Activated T-cell treated with anti-CD3 and anti-CD28 coated beads for 24 hours (primary cell): ENCODE measurements at places on chromosomes 16 and 17.
A peak's percentile ranks its signal among the peaks of the same experiment; 100 is the strongest.

- no peak for DNase-seq
Measured at GRCh38 chr16:16032271-16032979, 83.0 kb downstream of the ABCC1 start.

- no peak for DNase-seq
Measured at GRCh38 chr17:10062691-10063385, 135.6 kb downstream of the GAS7 start.

GRCh38 chr17:42251115-42251514 is 25.1 kb downstream of the STAT5B start:
- no peak for DNase-seq

DNA sequence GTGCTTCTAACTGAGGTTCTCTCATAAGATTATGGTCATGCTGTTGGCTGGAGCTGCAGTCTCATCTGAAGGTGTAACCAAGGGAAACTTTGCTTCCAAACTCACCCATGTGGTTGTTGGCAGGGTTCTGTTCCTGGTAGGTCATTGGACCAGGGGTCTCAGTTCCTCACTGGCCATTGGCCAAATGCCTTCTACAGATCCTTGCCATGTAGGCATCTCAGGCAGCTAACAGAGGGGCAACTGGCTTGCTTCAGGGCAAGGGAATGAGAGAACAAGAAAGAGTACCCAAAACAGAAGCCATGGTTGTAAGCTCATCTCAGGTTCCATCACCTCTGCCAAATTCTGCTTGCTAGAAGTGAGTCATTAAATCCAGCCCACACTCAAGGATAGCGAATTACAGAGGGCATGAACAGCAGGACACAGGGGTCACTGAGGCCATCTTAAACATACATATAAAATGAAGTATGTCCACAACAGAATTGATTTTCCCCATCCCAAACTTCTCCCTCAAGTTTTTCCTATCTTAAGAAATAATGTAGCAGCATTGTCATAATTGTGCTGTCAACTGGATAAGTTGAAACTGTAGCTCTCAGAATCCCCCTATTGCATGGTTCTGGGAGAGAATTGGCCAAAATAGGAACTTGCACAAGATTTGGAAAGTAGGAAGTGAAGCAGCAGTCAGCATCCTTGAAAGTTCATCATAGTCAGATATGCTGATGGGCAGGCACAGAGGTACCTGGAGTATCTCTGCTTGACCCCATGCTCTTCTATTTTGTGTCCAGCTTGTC is 42.4 kb upstream of the CES5A start:
- DNase-seq, result no peak

- DNase-seq, result no peak
Measured at GRCh38 chr17:75763613-75764416, 1.2 kb downstream of the GALK1 start.

DNA sequence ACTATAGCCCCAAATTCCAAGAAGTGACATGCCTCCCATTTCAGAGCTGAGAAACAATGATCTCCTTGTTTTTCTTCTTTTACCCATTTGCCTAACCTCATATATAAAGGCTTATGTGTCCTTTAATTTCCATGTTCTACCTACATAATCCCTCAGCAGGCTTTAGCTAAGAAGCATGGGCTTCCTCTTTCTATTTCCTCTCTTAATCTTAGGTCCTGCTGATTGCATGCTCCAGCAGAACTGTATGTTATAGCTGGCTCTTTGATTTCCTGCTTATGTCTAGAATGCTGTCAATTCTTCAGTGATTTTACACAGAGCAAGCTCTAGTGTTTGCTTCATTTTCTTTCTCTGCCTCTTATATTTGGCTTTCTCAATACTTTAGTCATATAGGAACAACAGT is 151.7 kb upstream of the COX10 start:
- DNase-seq, result no peak

DNA sequence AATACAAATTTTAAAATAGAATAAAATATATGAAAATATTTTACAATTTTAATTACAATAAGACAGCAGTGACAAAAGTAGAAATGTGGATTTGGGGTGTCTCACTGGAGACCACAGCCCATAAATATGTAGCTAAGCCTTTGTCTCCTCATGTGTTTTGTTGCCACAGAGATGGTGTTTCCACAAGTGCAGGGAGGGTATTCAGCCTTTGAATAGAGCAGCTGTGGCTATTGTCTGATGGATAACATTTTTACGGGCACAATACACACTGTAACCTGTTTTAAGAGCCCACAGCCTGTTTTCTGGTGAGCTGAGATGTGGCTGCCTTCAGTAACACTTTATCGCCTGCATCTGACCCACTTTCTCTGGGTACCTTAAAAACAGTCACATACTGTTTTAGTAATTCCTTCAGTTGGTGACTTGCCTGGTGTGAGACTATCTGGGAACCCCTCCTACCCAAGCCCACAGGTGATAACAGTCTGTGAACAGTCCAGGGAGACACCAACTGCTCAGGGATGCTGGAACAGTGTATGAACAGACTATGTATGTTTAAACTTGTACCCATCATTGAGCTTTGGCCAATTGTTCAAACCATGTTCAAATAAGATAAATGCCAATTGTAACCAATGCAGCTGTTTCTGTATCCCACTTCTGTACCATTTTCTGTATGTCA is 7.8 kb upstream of the AHSP start:
- no peak for DNase-seq

DNA sequence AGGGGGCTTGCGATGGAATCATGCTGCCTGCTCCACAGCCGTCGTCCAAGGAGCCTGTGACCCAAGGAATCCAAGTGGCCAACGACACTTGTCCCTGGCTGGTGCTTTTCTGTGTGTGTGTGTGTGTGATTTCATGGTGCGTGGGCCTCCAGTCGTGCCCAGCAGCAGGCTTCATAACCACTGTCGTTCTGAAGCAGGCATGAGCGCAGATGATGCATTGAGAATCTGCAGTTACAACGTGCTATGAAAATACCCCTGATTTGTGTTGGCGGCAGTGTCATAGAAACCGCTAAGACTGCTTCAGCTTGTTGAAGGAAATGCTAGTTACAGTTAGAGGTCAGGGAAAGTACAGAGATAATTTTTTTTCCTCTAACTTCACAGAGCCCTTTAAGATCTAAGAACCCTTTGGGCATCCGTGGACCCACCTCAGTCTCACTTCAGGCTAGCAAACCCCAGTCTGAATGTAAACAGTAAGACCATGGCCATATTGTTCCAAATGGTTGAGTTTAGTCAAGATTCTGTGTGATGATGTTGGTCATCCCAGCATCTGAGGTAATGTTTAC is 15.6 kb downstream of the C16orf90 start:
- no peak for DNase-seq

- no peak for DNase-seq
Measured at GRCh38 chr16:51114382-51114781, 36.7 kb downstream of the SALL1 start.

DNA sequence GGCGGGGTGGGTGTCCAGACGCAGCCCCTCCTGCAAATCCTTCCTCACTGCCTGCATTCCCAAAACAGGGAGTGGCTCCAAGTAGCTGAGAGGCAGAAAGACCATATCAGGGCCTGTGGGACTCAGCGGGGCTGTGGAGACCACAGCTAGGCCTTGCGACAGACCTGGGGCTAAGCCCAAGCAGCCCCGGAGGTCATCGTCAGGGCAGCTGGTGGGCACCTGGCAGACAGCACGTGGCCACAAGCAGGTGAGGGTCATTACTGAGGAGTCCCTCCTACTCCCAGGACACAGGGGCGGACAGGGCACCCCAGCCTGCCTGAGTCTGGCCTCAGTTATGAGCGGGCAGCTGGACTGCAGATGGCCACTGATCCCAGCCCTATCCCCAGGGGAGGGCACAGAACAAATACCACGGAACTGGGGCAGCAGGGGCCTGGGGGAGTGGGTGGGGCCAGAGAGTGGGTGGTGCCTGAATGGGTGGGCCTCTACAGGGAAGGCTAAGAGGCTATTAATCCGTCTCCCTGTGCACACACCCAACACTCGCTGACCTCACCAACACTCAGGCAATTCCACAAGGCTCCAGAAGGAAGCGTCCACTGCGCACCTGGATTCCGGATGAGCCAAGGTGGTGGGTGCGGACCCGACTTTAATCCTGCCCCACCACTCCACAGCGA is 8.5 kb downstream of the HS3ST6 start:
- DNase-seq, result no peak

DNA sequence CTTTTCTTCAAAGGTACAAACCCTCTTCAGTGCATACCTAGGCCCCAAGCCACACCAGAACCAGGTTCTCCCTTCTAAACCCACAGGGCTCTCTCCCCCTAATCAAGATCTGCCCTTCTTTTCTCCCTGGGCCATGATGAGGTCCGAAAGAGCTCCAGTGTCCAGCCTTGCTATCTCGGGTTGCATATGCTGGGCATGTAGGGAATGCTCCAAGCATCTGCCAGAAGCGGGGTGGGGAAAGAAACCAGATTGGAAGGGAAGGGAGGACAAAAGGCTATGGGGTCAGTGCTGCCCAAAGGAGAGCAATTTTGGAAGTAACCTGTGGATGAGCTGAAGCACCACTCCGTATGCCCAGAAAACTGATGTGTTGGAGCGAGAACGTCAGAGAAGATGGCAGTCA is 2.3 kb downstream of the CTDNEP1 start:
- DNase-seq, result no peak

- no peak for DNase-seq
Measured at GRCh38 chr17:56595108-56595418, 1.6 kb downstream of the NOG start.

DNA sequence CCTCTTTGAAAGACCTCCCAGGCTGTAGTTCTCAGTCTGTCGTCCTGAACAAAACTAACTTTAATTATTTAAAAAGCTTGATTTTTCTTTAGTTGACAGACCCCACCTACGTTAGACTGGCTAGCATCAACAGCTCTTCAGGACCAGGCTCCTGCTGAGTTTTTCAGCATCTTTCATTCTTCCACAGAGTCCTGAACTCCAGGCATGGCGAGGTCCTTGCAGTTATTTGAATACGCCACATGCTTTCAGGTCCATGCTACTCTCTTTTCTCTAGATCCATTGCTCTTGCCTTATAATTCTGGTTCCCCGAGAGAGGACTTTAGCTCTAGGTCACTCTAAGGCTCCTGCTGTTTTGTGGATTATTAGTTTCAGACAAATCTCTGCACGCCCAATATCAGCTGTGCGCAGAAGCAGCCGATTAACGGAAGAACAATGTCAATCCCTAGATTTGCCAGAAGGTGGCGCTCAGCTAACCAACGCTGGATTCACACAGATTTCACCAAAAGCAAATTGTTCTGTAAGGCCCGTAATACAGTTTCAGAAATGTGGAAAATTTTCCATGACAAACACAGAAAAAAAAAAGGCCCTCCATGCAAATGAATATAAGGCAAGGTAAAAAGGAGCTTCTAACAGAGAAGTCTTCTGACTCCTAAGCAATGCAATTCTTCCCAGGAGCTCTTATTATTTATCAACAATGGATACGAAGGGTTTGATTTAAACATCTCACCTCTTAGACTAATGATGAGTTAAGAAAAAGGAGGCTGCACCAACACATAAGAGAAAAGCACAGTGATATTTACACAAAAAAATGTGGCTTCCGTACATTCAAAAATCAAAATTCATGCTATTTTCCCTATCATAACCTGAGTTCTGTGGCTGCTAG is 33.5 kb upstream of the BCO1 start:
- peak; percentile 37 for DNase-seq

GRCh38 chr16:27474921-27475320 is 72.9 kb downstream of the IL21R start:
- DNase-seq, result no peak

DNA sequence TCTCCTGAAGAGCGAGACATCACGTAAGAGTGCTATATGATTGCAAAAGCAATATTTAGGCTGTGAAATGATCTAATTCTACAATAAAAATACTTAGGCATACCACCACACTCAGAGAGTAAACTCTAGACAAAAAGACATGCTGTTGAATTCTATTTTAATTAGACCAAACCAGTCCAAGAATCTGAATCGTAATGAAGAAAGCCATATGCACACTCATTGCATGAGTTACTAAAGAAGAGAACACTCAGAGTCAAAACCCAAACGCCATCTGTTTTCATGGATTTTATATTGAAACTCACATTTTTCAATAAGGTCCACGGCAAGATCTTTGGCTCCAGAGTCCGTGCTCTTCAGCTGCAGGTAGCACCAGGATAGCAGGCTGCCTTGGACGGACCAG is 65.2 kb downstream of the ZZEF1 start:
- DNase-seq, result no peak

GRCh38 chr16:359871-360697 is 7.6 kb upstream of the AXIN1 start:
- DNase-seq, result no peak

DNA sequence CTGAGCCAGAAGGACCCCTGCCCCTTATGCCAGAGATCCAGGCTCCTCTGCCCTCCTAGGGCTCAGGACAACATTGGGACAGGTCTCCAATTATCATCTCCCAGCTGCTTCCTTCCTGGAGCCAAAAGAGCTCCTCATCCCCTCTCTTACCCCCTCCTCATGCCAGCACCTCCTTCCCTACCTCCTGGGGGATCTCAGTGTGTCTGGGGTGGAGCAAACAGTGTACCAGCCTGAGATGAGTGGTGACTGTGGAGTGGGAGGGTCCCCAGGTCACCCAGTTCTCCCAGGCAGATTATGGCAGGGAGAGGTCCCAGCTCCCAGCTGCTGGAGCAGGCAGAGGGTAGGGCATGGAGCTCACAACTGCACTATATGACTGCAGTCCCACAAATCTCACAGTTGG is 23.7 kb downstream of the SRCIN1 start:
- no peak for DNase-seq

GRCh38 chr16:30896889-30897733 is 697 bp downstream of the CTF1 start:
- DNase-seq, result peak; percentile 70

GRCh38 chr17:35612924-35613521 is 25.9 kb downstream of the AP2B1 start:
- DNase-seq, result peak; percentile 8

GRCh38 chr16:9898124-9898523 is 284.1 kb downstream of the GRIN2A start:
- no peak for DNase-seq

DNA sequence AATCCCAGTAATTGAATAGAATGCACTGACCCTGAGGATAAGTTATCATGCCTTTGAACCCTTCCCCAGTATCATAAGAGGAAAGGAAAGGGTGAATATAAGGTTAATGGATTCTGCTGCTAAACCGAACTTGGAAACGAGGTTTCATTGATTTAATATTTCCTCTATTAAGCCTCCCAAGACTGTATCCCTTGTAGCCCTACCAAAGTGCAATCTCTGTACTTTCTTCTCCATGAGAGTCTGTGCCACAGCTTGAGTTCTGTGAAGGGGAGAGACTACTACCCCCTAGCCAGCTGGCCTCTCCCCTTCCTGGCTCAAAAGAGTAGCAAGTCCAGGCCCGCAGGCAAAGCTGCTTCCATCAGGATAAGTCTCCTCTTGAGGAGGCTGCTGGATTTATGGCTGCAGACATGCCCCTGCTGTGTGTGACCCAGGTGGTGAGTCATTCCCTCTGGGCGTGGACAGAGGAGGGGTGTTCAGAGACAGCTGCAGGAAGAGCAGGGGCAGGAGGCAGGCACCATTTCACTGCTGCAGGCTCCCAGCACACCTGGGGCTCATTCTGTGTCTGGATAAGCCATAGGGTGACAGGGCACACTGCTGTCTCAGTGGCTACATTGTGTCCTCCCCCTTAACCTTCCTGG is 58.4 kb downstream of the TOM1L2 start:
- DNase-seq, result no peak

- DNase-seq, result no peak
Measured at GRCh38 chr16:84782846-84783245, 36.9 kb upstream of the CRISPLD2 start.

GRCh38 chr17:78979780-78980623 is at the start of gene LGALS3BP:
LGALS3BP (minus strand) TSS chr17:78979923; CDS start chr17:78977191, 2,732 bp downstream.
- DNase-seq, result no peak

- DNase-seq, result no peak
Measured at GRCh38 chr16:23827057-23827456, 8.7 kb upstream of the PRKCB start.

- DNase-seq, result no peak
Measured at GRCh38 chr16:68366062-68366461, 55.2 kb downstream of the PRMT7 start.
